Activated CD8-positive, alpha-beta memory T cell treated with anti-CD3 and anti-CD28 coated beads for 48 hours (primary cell): ENCODE measurements at places on chromosomes 12 and 14.

- no peak for DNase-seq
Observed at GRCh38 chr12:27305673-27306456, 26.8 kb upstream of the BMAL2 start.

GRCh38 chr14:105218611-105219010, 29.7 kb upstream of the BTBD6 start:
- DNase-seq = no peak

- no peak for DNase-seq
Observed at GRCh38 chr14:100740196-100740825, 13.6 kb downstream of the DLK1 start.

DNA sequence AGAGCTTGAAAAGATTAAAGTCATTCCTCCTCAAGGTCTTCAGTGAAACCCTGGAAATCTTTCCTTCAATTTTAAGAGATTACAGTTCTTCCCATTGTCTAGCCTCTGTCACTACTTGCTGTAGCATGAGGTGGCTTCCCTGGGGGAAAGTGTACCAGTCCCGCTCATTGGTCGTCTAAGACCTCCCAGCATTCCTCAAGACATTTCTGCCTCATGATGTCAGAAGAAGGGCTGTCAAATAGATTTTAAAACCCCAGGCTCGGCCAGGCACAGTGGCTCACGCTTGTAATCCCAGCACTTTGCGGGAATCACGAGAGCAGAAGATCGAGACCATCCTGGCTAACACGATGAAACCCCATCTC, 46.7 kb downstream of the SMUG1 start:
- no peak for DNase-seq

DNA sequence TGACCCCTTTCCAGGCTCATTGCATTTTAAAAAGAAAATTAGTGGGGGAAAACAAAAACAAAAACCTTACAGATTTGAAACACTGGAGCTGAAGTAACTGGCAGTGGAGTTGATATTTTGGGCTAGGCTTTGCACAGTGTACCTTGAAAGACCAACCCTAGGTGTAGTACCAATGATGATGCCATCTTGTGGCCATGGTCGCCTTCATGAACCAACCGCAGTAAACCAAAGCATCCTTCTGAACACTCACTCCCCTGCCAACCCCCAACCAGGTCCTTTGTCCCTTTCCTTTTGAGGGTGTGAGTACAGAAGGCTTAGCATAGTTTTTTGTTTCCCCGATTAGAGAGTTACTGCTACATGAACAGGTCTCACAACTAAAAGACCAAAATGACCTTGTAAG, 5.9 kb downstream of the TOMM20L start:
- no peak for DNase-seq

DNA sequence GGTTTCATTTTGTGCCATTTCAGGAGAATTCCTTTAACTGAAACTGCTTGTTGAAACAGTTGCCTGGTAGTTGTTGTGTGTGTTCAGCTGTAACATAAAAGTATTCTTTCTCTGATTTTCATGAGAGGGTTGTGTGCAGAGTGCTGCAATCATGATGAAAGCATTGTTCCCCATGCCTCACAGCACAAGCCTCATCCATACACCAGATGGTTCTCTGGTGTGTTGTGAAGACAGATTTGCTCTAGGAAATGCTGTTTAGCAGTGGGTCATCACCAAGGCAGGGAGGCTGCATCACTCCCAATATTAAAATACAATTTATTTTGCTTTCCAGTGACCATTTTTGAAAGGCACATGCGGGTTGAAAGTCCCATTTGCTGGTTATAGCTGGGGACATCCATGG, 404.4 kb downstream of the AACS start:
- DNase-seq = no peak

DNA sequence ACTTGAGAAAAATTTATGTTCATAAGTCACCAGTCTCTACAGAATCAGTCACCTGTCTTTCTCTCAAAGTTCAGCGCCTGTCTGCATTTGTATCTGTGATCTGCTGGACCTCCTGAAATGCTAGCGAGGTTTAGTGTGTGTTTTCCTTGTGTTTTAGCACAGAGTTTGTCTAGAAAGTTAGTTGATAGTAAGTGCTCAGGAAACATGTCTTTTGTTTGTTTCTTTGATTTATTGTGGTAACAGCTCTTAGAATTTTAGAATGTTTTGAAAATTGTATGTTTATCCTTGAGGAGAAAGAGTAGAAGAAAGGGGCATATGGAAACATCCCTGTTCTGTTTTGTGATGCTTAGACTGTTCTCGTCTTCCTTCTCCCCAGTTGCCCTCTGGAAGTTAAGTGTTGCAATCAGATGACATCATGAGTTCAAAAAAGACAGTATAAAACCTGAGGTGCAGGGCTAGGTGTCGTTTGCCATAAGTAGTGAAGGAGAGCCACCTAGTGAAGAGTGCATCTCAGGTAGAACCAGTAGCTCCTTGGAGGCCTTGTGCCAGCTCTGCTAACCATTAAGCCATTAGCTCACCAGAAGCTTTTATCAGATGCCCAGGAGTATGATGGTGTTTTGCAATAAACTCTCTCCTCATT, 44.8 kb downstream of the FBXW8 start:
- DNase-seq = no peak

DNA sequence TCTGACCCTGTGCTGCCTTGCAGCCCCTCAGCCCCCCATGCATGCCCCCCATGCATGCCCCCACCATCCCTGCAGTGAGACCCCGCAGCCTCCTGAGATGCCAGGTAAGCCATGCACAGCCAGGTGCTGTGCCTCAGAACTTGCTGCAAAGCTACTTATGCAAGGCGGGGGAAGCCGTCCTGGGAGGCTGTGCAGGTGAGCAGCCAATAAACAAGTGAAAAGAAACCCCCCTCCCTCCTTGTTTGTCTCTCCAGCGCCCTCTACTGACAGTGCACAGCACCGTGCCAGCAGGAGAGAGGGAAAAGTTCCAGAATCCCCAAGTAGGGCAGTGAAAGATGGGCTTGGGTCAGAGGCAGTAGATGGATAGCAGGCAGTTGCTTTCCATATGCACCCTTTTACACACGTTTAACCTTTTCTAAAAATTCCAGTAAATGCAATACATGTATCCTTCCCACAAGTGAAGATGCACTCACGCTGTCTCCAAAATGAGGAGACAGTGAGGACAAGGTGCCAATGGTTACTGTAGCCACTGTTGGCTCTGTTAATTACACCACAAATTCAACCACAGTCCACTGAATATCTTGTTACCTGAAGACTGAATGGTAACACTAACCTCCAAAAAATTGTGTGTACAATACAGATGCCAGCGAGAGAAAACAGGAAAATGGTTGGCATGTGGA, 18.0 kb downstream of the TNFAIP2 start:
- DNase-seq = peak; percentile 16

- DNase-seq = no peak
Observed at GRCh38 chr14:102241147-102241546, 63.8 kb downstream of the MOK start.

- DNase-seq = no peak
Observed at GRCh38 chr12:21065845-21066244, 65.1 kb upstream of the SLCO1B1 start.

DNA sequence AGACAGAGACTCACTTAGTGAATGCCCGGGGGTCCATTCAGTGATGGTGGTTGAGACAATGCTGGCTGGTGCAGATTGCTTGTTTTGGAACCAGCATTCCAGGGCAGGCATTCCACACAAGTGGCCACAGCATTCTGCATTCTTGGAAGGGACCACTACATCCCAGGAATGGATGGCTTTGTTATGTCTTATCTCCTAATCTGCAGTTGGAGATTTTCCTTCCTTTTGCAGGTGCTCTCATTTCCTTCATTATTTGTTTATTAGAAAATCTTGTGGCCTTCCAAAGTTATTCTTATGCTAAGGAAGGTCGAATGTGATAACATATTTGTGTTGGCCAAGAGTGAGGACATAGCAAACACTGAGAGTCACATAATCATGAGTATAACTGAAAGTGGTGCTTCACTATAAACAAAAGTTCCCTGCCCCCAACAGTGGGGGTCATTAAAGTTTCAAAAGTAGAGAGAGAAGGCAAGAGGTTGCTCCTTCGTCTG, 66.0 kb downstream of the BMP4 start:
- no peak for DNase-seq

- DNase-seq = no peak
Observed at GRCh38 chr12:54631988-54632728, 2.5 kb downstream of the LACRT start.

- no peak for DNase-seq
Observed at GRCh38 chr14:68596701-68597100, 196.2 kb downstream of the ZFP36L1 start.

- no peak for DNase-seq
Observed at GRCh38 chr12:9098115-9098452, 17.6 kb downstream of the A2M start.

DNA sequence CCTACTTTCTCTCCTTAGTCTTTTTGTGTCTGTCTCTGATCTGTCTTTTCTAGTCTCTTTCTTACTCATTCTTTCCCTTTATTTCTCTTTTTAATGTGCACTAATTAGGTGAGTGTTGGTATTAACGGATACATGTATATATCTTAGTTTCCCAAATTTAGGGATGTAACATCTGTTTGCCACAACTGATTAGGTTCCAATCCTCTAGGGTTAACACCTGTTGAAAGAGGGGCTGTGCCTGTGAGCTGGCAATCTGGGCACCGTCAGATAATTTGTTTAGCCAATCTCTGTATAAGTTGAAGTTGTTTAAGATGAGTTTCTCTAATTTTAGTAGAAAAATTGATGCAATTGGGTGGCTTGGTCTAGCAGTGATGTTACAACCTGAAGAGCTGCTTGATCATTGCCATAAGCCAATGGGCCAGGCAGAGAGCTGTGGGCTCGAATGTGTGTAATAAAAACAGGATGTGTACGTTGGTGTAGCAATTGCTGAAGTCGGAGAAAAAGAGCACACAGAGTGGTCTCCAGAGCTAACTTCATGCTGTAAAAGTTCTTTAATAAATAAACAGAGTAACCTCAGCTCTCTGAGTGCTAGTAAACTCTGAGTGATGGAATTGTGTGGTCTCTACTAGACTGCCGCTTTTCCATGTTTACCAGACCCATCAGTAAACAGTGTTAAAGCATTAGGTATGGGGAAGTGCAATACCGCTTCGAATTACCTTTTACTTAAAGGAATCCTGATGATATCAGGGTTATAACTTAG, 18.3 kb upstream of the LYZ start:
- DNase-seq = no peak

- DNase-seq = no peak
Observed at GRCh38 chr14:71411738-71412137, 504.5 kb downstream of the PCNX1 start.

GRCh38 chr14:36346052-36346451, 25.6 kb upstream of the MBIP start:
- no peak for DNase-seq

- DNase-seq = no peak
Observed at GRCh38 chr12:89363084-89363483, 10.8 kb upstream of the DUSP6 start.

DNA sequence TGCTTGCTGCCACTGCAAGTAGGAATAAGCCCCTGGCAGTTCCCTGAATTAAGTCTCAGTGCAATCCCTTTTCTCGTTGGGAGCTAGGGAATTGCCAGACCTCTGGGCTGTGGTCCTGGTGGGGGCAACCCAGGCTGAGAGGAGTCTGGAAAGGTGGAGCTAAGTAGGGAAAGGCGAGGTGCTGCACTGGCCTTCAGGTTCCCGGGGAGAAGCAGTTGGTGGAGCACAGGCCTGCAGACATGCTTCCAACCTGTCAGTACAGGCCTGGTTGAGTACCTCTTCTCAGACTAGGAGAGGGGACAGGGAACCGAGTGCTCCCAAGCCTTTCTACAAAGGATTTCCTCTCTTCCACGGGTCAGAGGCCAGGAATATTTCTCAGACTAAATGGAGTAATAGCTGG, 1.5 kb downstream of the NRIP2 start:
- no peak for DNase-seq

- DNase-seq = no peak
Observed at GRCh38 chr12:92047393-92047826, 98.2 kb downstream of the BTG1 start.

- no peak for DNase-seq
Observed at GRCh38 chr14:82987502-82988124, 1454.0 kb upstream of the SEL1L start.

- DNase-seq = no peak
Observed at GRCh38 chr14:23939607-23940326, 13.8 kb upstream of the DHRS4 start.

- DNase-seq = no peak
Observed at GRCh38 chr12:51887476-51888315, at the start of gene ANKRD33. Gene ANKRD33, plus strand, starts transcription at chr12:51888103. Its CDS starts 84 bp downstream, at chr12:51888187.

DNA sequence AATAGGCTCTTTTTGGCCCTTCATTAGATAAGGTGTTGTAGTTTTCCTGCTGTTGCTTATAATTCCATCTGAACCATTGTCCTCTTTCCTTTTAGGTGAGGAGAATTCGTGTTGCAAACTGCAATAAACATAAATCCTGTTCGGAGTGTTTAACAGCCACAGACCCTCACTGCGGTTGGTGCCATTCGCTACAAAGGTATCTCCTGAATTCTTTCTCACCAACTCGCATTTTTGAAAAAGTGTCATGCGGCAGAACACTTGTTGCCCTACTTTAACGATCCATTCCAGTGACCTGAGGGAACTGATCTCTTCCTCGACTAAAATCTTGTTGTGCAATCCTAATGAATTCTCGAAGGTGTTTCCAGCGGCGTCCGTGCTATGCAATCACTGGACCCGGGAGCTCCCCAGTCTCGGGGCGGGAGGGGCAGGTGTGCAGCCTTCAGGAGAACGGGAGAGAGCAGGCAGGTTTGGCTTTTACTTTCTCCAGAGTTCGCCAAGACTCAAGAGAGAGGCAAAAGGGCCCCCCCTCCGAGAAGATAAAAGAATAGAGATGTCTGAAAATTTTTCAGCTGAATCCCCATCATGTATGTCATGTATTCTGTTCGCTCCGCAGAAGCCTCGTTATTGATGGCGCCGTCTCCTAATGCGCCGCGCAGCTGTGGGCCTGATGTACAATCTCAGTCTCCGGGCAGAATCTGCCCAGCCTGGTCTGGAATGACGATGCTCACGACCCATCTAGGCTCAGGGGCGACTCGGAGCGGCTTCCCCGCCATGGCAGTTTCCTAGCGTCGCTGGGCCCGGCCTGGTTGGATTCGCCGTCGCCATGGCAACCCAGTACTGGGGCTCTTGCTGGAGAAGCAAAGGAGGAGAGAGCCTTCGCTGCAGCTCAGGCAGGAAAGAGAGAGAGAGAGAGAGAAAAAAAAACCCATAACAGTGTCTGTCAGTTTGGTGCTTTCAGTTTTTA, 38.2 kb downstream of the PLXNC1 start:
- DNase-seq = no peak

DNA sequence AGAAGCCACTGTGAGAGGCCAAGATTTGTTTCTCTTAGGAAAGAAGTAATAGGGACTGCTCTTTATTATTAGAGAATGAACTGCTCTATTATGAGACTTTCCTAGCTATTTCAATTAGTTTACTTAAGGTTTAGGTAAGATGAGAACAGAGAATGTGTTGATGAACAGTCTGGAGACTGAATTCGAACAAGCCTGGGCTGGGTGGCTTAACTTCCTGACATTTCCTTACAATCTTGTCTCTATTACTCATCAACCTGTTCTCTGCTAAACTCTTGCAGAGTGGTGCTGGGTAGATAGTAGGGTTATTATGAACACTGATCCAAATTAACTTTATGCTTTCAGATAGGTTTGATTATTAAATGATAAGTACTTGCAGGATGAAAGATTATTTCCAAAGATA, 31.2 kb downstream of the SLC15A5 start:
- DNase-seq = no peak

GRCh38 chr14:71942904-71943694, 10.9 kb downstream of the RGS6 start:
- no peak for DNase-seq
